ENCODE measurements at places on chromosomes 1 and 21.

DNA sequence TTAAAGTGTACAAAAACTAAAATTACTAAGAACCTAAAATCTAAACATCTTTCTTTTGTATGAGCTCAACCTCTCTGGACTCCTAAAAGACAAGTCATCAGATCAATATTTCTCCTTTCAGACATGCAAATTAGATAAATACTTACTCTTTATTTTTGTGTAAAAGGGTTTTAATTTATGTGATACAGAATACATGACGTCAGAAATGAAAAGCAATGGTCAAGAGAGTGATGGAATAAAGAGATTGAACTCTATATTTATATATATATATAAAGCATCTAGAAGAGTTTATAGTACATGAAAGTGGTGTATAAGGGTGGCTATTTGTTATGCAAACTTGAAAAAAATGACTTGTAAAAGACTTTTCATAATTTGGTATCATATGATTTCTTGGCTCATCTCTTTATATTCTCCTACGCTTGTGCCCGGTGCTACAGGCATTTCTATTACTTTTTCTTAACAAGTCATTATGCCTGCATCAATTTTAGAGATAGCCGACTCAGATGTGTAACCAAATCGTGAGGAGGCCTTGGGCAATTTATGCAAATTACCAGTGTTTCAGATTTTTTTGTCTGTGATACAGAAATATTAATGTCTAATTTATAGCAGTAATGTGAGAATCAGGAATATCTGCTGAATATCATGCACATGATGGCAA lies 186.0 kb upstream of the OLFM3 start:
- no peak for DNase-seq

DNA sequence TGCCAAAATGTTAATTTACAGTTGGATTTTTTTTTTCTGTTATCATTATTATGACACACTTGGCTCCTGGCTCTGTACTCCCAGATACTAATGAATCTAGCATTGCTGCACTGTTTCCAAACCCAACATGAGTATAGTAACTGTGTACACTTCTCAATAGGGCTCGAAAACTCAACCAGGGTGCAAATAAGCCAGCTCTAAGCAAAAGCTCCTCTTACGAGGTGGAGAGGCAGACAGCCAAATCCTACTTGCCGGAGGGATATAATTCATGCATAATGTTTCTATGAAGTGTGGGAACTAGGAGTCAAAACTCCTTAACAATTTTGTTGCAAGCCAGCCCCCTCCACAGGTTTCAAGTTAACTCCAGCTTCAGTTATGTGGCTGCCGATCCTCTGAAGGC lies 510.4 kb upstream of the ZP4 start:
- DNase-seq, result no peak

DNA sequence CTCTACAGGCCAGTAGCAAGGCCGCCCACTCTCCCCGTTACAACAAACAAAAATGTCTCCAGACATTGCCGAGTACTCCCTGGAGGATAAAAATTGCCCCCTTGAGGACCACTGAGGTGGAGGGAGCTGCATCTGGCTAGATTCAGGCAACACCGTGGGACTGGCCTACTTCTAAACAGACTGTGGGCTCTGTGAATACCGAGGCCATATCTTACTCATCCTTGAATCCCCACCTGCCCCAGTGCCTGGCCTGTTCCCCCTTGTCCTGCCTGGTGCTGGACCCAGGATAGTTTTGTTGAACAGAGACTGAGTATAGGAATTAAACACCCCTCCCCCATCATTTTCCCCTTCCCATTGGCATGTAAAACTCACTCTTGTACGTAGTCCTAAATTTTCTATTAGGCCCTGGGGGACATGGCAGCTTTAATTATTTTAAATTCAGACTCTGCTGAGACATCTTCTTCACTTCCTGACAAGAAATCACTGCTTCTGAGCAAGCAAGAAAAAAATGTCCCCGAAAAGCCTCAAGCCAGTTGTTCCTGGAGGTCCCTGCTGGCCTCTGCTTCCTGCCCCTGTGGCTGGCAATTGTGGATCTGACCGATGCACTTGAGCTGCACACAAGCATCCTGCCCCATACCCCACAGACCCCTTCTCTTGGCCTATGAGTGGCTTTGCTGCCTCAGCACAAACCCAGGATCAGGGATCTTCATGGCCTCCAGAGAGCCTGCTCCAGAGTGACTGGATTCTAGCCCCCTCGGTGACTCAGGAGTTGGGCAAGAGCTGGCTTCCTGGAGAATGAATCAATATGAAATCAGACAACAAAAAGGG lies 111.0 kb downstream of the ACTL8 start:
- DNase-seq, result no peak

- DNase-seq, result no peak
Observed at GRCh38 chr1:36419140-36419539, 21.4 kb upstream of the LSM10 start.
